ENCODE measurements at places on chromosomes 6 and 20.

- no peak for DNase-seq
Measured at GRCh38 chr6:113115196-113115595, 741.9 kb upstream of the MARCKS start.

DNA sequence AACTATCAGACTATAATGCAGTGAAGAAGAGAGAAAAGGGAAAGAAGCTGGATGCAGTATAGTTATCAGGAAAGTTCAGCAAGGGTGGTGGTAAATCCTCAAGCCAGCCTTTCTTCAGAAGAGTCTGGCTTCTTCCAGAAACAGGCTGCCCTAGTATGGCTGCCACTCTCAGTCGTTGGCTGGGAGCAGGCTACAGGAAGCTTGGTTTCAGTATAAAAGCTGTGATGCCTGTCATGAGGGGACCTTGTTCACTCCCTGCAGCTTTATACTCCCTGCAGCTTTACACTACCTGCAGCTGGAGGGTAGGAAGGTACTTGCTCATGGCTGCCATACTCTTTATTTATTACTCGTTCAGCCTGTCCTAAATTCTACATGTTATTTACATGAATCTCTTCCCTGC, 63.3 kb upstream of the ARHGAP18 start:
- no peak for DNase-seq

DNA sequence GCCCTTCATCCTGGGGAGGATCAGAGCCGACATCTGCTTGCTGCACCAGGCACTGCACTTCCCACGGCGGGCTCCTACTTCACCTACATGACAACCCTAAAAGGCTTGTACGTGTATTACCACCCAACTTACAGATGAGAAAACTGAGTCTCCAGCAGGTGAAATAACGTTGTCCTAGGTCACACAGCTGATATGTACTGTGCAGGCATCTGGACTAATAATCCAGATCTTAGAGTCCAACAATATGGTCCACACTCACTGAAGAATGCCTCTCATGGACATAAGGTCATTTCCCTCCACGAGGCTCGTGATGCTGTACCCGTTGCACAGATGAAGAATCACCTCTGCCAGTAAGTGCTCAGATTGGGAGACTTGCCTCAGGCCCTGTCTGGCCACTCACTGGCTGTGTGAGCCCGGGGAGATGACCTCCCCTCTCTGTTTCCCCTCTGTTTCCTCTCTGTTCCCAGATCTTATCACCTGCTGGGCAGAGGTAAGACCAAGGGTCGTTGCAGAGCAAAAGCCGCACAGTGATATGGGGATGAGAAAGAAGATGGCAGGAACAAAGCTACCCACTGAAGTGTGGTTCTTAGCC, 32.1 kb downstream of the TGM2 start:
- no peak for DNase-seq

- DNase-seq, result no peak
Measured at GRCh38 chr6:22029171-22029570, 267.7 kb downstream of the PRL start.

DNA sequence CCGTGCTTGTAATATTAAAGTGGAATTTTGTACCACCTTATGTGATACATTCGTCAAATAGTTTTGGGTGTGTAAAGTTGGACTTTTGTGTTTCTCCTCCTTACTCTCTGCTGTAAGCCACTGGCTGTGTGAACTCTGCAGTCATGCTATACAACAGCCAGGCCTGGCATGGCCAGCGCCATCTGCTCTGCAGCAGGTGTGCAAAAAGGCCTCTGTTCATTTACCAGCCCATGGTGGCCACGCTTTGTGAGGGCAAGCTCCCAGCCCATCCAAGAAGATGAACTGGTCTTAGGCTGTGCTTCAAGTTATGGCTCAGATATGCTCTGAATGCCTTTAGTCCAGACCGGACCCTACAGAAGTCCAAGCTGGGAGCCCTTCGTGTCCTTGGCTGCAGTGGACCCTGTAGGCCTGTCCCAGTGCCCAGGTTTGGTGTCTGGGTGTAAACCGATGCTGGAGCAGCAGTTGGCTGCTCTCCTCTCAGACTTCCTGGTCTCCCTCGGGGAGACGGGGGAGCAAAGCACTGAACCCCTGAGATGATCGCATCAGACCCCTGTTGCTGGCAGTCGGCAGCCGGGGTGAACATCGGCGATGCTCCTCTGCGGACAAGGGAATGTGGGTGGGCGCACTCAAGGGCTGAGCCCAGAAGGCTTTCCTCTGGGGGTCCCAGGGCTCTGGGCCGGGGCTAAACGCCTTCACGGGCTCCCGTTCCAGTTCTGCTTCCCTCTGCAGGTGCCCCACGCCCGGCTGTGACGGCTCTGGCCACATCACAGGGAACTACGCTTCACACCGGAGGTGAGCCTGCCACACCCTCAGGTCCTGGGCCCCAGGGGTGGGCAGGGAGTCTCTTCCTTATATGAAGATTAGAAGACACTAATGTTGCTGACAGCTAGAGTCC, 28.6 kb upstream of the PCMTD2 start:
- no peak for DNase-seq

GRCh38 chr6:170212956-170213636, 77.8 kb downstream of the DLL1 start:
- DNase-seq, result no peak

DNA sequence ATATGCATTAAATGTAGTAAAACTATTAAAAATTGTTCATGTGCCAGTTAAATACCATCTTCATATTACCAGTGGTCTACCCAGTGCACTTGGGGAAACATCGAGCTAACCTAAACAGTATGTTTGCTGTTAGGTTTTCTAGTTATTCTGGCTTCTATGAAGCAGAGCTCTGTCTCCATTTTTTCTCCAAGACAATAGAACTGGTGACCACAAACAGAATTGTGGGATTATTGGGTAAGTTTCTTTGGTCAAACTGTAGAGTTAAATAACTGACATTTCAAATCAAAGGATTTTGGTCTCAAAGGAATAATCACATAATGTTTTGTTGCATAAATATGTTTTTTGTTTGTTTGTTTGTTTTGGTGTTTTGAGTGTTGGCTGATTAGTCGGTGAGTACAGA, 40.5 kb upstream of the EDN3 start:
- no peak for DNase-seq

GRCh38 chr20:52577696-52578095, 386.1 kb upstream of the ZFP64 start:
- no peak for DNase-seq

GRCh38 chr20:63648190-63648589, 5.0 kb downstream of the STMN3 start:
- DNase-seq, result no peak

- no peak for DNase-seq
Measured at GRCh38 chr20:53792946-53793536, 199.4 kb upstream of the ZNF217 start.

DNA sequence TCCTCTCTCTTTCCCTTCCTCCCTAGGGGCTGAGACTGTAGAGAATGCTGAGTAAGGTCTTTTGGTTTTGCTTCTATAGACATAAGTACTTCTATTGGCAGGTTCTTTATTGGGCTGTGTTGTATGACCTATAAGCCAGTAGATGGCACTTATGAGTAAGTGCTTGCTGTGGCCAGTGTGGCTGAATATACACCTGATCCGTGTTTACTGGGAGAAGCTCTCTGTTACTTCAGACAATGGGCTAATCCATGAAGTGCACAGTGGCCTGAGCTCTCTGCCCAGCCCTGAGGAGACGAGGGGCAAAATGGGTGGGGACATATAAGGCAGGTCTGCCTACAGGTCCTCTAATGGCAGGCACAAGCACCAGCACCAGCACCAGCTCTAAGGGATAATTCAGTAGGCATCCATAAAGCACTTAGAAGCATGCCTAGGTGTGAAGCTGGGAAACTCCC, 610.3 kb downstream of the RNF144B start:
- DNase-seq, result peak; percentile 78

- no peak for DNase-seq
Measured at GRCh38 chr6:100105138-100105537, 111.1 kb upstream of the MCHR2 start.

DNA sequence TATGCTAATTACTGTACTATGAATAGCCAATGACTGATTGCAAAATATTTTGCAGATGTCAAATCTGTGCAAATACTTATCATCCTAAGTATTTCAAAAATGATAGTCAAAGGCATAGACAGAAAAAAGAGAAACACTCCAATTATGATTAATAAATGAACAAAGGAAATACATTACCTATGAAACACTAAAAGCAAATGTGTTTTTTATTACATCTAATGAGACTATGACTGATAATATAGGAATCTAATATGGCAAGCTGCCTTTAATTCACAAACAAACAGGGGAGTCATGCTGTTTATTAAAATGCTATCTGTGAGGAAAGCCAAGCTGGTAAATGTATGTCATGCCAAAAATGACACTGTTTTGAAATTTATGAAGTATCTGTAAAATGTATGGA, 713.2 kb upstream of the NRSN1 start:
- DNase-seq, result no peak

- DNase-seq, result no peak
Measured at GRCh38 chr6:119350202-119350951, 816 bp upstream of the MAN1A1 start.

DNA sequence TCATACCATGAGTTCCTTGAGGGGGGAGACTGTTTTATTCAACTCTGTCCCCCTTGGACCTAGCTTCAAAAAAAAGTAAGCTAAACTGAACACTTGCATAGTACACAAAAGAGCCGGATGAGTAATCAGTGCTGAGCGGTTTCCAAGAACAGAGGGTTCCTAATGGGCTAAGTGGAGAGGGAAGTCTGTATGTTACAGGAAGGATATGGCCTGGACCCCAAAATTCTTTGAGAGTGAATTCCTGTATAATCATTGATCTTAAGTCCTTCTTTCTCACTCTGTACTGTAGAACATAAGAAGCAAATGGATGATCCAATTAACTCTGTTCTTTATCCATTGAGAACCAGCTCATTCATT, 324.7 kb upstream of the CNR1 start:
- DNase-seq, result no peak

DNA sequence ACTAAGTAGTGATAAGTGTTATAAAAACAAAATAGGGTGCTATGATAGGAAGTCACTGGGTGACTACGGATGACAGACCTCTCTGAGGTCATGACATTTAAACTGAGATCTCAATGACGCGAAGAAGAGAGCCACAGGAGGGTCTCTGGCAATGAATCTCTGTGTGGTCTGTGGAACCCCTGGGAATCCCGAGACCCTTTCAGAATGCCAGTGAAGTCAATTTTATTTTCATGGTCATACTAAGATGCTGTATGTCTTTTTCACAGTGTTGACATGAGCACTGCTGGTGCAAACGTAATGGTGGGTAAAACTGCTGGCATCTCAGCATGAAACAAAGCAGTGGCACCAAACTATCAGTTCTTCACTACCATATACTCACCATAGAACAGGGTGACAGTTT, 155.0 kb downstream of the GJA10 start:
- DNase-seq, result no peak

DNA sequence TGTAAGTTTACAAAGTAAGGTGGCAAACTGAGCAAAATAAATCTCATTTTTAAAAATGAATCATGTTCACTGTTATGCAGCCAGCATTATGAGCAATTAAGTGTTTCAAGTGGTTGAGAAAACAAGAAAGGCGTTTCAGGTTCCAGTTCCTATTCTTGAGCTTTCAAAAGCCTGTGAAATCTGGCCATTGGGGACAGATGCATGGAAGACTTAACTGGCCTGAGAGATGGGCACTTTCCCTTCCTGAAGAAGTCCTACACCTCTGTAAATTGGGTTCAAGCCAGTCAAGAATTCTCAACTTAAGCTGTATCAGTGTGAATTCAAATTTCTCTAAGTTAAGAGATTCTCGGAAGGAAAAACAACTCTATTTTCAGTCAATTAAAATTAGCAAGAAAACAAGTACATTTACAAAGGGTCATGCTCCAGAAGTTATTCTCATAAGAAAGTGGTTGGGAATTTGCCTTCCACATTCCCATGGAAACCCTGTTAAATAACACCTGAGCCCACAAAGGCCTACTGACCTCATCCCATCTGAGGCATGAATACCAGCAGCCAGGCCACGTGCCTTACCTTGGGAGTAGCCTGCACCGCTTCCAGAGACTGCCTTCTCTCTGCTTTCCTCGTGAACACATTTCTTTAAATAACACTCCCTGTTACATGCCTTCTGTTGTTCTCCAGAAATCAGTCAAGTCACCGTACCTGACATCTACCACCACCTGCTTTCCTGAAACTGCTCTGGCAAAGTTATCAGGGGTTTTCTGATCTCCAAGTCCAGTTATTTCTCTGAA, 19.4 kb downstream of the MAP3K5 start:
- no peak for DNase-seq

GRCh38 chr6:13172291-13172690, 156.0 kb downstream of the TBC1D7 start:
- DNase-seq, result peak; percentile 18

GRCh38 chr6:124090491-124090890, 286.8 kb downstream of the NKAIN2 start:
- no peak for DNase-seq

GRCh38 chr6:149078211-149078782, 239.2 kb upstream of the TAB2 start:
- no peak for DNase-seq

DNA sequence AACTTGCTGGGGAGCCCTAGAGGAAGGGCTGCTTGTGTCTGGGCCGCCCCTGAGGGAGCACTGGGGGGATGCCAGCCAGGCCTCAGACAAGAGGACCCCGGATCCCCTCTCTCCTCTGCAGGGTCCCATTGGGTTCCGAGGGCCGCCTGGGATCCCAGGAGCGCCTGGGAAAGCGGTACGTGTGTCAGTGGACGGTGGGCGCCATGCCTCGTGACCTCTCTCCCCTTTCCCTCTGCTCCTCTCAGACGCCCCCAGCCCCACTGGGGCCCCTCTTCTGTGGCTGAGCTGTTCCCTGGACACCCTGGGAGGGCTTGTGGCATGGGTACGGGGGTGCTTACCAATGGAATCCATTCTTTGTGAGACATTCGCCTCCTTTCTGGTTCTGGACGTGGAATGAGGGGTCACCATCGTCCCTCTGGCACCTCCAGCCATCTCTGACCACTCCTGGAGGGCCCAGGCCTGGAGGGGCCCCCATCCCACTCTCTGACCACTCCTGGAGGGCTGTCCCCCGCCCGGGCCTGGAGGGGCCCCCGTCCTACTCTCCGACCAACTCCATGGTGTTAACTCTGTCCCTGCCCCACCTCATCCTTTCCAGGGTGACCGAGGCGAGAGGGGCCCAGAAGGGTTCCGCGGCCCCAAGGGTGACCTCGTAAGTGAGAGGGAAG, 9.9 kb downstream of the COL9A3 start:
- no peak for DNase-seq

DNA sequence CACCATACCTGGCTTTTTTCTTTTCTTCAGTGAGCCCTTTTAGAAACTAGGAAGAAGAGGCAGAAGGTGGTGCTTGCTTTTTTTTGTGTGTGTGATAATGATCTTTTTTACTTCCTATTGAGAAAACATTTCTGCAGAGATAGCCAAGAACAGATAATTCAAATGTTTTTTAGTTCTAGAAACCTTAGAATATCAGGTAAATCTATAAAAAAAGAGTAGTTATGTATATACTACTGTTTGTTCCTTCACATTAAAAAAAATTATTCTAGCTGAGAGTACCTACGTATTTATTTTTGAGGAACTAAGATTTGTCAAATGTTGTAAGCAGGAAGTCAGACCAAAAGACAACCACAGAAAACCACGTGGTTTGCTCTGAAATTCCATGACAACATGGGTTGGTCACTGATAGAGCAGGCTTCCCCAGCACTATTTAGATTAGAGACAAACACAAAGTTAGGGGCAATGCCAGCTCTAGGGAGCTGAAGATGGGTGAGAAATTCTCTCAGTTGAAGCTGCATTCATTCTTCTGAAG, 12.8 kb downstream of the STK4 start:
- DNase-seq, result no peak

GRCh38 chr6:33315793-33316602, 1.5 kb downstream of the ZBTB22 start:
- no peak for DNase-seq

All from NCI-H2081 (cell line).